ENCODE measurements at places on chromosomes 3 and 15.

- DNase-seq = no peak
These were observed 279.5 kb downstream of the ULK4 start for GRCh38 chr3:41682382-41682781.

DNA sequence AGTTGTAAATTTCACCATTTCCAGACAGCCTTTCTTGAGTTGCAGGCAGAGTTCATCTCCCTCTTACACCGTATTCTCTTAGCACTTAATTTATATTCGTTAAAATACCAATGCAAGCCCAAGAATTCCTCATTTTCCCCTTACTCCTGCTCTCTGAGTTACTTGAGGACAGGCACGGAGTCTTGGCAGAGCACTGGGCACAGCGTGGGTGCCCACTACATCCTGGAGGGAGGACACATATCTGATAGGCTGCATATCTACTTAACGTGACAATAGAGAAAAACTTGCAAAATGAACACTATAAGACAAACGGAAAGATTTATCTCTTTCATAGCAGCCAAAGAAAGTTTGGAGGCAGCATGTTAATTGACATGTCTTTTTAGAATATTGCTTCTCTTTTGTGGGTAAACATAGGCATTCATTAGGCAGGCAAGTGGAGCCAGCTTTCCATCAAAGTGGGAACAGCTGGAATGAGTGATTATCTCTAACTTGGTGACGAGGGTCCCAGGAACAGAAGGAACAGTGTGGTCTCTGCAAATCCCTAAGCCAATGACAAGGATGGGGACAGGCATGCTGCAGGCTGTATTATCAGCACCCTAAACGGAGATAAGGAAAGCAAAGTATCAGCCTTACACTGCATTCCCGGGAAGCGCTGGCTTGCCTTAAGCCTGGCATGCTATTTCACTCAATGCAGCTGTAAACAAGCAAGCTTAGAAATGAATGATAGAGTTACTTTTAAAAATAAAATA is 116.5 kb downstream of the RTP4 start:
- no peak for DNase-seq

DNA sequence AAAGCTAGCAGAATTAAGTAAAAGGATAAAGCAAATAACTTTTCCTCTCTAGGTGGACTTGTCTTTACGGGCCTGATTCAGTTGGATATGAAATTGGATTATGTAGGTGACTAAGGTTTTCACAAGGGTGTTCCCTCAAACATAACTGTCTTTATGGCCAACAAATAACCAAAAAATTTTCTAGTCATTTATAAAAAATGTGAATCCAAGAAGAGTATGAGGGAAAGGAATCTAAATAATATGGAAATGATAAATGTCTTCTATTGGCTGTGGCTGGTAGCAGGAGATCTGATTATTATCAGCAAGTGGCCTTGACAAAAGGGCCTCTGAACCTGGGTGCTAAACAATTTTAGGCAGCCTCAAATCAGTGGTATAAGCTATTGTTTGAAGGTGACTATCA is 594.0 kb upstream of the UBE2E2 start:
- no peak for DNase-seq

DNA sequence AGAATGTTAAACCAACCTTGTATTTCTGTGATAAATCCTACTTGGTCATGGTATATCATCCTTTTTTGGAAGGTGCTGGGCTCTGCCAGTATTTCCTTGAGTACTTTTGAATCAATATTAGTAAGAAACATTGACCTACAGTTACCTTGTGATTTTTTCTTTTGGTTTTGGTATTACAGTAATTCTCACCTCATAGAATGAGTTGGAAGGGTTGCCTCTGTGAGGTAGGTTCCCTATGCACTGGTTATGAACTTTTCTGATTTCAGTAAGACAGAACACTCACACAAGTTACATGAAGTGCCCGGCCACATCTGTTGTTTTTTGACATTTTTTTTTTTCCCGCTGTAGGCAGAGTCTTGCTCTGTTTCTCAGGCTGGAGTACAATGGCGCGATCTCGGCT is 20.0 kb downstream of the PCCB start:
- no peak for DNase-seq

GRCh38 chr3:102223132-102223531 is 211.7 kb upstream of the ZPLD1 start:
- no peak for DNase-seq

DNA sequence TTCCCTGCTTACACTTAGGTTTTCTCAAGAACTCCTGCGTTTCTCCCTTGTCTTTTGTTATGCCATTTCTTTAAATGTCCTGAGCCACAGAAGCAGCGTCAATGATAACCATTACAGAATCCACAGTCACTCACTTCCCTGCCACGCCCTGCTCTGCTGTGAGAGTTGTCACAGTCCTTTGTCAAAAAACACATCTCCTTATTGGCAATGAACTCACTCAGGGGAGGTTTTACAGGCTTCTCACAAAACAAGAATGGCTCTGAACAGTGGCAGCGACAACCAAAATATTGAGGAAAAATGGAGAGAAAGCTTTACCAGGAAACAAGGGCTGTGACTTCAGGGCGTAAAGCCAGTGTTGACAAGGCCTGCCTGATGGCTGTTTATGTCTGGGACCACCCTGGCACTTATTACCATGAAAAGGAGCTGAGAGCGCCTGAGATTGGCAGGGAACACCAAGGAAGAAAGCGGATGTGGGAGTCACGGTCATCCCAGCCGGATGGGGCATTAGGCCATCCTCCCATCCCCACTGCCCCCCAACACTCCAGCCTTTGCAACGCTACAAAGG is 111.5 kb downstream of the ADAMTS9 start:
- DNase-seq = no peak

- no peak for DNase-seq
These were observed 166.8 kb upstream of the LPP start for GRCh38 chr3:187987187-187987586.

- DNase-seq = no peak
These were observed 15.1 kb downstream of the TLNRD1 start for GRCh38 chr15:81015621-81016488.

- DNase-seq = peak; percentile 61
These were observed 41.0 kb upstream of the LIMD1 start for GRCh38 chr3:45553469-45553974.

GRCh38 chr3:21484828-21485144 is 266.2 kb downstream of the ZNF385D start:
- no peak for DNase-seq

- no peak for DNase-seq
These were observed 40.2 kb downstream of the ROPN1B start for GRCh38 chr3:126009181-126009580.

DNA sequence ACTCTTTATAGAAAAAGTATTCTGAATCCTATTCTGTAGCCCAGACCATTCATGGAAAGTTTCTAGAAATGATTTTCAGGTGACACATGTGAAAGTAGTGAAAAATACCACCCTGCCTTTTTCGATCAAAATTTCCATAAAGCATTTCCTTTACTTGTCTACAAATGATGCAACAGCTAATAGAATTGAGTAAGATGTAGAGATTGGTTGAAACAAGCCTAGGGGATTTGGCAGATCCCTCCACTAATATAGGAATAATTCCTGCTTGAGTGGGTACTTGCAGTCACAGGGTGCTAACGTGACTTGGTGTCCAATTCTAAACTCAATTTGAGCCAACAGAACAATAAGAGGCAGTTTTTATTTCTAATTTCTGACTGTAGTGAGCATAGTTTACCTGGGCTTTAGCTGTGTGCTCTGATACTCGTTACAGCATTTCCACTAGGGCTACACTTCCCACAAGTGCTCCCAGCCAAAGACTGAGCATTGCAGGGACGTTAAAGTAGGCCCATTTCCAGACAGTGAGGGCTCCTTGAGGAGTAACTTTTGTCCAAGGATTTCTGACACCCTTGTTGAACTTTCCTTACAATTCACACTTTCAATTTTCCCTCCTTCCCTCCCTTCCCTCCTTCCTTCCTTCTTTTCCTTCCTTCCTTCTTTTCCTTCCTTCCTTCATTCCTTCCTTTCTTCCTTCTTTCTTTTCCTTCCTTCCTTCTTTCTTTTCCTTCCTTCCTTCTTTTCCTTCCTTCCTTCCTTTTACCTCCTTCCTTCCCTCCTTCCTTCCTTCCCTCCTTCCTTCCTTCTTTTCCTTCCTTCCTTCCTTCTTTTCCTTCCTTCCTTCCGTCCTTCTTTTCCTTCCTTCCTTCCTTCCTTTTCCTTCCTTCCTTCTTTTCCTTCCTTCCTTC is 53.9 kb upstream of the TP63 start:
- DNase-seq = no peak

DNA sequence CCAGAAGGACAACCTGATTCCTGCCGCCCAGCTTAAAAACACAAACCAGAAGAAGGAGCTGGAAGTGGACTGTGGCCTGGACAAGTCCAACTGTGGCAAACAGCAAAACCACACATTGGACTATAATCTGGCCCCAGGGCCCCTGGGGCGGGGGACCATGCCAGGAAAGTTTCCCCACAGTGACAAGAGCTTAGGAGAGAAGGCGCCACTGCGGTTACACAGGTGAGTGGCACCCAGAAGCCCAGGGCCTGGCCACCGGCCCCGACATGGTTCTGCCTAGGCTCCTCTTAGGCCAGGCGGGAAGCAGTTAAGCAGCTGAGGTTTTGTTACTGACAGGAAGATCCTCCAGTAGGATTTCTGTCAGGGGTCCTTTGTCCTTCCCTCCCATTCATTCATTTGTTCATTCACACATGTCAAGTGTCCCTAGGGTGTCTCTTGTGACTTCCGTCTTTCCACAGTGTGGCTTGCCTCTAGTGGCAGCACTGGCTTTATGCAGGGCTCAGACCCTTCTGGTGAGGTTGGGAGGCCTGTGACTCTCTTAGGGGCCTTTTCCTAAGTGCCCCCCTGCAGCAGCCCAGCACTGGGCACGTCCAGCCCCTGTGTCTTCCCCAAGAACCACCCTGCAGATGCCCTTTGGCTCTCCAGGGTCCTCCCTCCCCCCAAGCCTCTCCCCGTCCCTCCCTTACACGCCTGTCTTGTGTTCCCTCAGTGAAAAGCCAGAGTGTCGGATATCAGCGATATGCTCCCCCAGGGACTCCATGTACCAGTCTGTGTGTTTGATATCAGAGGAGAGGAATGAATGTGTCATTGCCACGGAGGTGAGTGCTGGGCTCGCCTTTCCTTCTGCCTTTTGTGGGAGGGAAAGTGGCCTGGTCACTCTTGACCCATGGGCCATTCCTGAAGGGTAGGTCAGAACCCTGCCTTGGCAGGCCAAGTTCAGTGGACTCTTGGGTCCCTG is 7.8 kb downstream of the DLL4 start:
- no peak for DNase-seq

- DNase-seq = no peak
These were observed 26.8 kb downstream of the UBE2E1 start for GRCh38 chr3:23832523-23832922.

DNA sequence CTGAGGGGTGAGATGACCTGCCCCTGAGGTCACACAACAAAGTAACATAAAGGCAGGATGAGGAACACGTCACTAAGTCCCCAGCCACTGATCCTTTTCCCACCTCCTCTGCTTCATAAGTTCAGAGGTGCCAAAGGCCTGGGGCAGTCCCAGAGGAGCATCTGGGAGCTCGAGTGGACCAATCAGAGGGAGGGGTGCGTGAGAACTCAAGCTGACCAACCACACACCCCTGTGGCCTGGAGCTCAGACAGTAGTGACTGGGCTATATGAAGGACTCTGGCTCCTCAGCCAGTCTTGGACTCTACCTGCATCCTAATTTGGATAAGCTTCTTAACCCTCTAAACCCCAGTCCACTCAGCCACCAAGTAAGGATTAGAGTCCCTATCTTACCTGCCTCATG is 28.0 kb upstream of the CAV3 start:
- DNase-seq = no peak

DNA sequence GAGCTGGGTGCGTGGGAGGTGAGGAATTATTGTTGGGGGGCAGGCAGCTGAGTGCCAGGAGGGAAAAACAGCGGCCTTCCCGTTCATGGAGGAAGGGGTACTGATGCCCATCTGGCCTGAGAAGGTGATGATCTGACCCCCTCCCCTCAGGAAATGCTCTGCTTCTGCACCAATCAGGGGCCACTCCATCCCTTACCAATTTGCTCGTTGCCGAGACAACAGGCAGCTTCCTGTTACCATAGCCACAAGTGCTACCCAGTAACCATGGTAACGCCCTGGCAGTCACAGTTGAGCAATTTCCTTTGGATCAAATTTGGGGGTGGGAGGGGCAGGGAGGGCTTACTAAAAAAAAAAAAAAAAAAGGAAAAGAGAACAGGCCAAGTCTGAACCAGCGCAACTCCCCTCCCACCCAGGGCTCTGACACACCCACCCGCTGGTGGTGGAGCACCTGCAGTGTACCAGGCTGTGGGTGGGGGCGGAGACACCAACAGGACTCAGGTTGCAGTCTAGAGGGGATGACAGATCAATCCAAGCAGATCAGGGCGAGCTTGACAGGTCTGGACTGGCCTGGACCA is 13.7 kb downstream of the CELF6 start:
- DNase-seq = no peak

- no peak for DNase-seq
These were observed 106.7 kb downstream of the ZNF385D start for GRCh38 chr3:21644268-21644667.

- DNase-seq = no peak
These were observed 33.5 kb downstream of the GJD2 start for GRCh38 chr15:34721157-34721801.

DNA sequence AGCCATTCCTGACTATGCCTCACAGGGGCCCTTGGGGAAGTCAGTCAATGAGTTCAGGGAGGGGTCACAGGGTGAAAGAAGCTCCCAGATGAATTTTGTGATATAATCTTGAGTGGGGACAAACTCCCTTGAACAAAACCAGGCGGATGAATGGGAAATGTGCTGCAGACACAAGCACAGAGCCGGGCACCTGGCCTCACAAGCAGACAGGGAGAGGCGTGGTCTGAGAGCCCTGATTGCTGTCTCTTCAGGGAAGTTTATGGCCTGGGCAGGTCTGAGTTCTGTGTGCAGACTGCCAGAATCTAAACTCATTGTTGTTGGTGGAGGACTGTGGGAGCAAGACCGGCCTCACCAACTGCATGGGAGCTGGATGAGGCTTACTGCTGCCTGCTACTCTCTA is 591.8 kb downstream of the EPHA3 start:
- no peak for DNase-seq

DNA sequence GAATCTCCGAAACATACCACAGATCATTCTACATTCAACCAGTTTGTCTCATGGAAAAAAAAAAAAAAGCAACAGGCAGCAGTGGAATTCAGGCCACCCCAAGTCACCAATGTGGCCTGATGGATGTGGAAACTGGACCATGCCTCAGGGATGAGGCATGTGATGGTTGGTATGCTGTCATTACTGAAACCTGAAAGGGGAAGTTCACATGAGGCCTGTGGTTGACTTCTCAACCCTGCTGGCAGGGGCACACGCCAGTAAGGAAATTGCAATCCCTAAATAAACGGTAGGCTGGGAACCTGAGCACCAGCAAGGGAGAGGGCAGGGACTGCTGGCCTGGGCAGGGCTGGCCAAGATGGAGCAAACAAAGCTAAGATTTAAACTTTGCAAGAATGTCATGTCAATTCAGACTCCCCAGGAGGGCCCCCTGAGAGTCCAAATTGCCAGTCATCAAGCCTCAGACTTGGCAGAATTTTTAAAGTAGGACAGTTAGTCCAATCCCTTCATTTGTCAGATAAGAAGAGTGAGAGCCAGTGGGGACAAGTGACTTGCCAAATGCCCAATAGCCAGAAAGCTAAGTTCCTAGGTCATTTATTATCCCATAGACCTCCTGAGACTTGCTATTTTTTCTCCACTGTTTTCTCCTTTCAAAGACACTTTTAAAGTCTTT is 310.4 kb downstream of the ERC2 start:
- no peak for DNase-seq

All from CMK (cell line).